Left forelimb (tissue), 1 donor: ENCODE measurements at places on chromosomes 7 and 10.

- DNase-seq: no peak
Measured at GRCh38 chr7:131767591-131767990, 211.2 kb upstream of the PODXL start.

GRCh38 chr10:130079614-130080460, 30.8 kb downstream of the C10orf143 start:
- no peak for DNase-seq

DNA sequence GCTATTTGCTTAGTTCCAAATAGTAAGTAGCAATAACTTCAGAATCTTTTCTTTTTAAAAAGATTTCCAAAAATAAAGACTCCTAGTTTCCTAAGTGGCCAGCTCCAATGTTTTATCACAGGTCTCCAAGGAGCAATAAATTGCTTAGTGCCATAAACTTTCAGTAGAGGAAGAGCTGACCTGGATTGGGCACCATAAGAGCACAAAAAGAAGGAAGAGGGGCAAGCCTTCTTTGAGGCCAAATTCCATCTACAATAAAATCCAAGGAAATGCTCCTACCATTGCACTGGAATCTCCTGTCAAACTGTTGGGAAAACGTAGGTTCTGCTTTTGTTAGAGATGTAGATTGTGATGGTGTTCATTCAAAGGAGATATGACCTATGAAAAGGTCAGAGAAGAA, 64.0 kb downstream of the DENND2A start:
- no peak for DNase-seq

DNA sequence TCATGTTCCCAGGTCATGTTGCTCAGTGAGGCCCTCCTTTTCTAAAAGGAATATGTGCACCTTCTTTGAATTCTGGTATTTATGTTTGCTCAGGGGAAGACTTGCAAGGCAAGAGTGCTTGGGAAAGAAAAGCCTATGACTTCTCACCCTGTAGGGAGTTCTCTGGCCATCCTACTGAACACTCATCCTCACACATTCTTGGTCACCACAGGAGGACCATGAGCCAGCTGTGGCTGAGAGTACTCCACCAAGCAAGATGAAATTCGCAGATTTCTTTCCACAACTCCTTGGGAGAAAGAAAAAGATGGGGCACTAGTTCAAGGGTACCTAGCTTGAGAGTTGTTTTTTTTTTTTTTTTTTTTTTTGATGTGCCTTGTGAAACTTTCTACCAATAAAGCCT, 179.6 kb downstream of the FZD1 start:
- DNase-seq: no peak

DNA sequence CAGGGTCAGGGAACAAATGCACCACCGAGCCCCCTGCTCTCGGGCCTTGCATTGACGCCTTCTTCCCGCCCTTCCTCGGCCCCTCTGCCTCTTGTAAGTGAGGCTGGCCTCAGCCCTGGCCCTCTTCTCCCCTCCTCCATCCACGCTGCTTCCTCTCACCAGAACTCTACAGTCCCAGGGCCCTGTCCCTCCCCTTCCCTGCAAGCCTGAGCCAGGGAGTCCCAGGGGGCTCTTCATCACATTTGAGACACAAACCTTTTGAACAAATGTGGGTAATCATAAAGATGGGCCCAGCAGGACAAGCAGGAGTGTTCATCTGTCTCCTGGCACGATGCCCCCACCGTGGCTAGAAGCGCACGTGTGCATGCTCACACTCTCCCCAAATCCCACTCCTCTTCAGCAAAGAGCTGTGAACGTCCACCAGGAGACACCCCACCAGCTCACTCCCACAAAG, 57.7 kb downstream of the SLIT1 start:
- DNase-seq: no peak

DNA sequence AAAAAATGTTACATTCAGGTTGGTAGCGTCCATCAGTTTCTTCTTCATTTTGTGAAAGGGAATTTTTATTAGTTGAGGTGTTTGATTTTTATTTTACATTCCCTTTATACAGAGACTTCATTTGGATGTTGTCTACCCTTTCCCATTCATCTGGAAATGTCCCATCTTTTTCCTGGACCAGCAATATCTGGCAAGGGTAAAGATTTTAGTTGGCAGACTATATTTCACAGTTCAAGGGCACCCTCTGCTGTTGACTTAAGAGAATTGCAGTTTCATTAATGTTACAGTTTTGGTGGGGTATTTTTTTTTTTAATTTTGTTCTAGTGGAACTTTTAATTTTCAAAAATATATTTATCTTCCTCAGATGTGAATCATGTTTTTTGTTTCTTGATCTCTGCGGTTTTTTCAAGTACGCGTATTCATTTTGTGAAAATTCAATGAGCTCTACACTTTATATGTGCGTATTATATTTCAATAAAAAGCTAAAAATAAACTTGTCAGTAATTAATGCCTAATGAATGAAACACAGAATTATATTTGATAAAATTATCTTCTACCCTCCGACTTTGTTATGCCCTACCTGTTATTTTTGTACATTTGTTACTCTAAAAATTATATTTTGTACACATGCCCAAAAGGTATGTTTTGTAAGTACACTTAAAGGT, 97.9 kb upstream of the KLF14 start:
- DNase-seq: no peak

DNA sequence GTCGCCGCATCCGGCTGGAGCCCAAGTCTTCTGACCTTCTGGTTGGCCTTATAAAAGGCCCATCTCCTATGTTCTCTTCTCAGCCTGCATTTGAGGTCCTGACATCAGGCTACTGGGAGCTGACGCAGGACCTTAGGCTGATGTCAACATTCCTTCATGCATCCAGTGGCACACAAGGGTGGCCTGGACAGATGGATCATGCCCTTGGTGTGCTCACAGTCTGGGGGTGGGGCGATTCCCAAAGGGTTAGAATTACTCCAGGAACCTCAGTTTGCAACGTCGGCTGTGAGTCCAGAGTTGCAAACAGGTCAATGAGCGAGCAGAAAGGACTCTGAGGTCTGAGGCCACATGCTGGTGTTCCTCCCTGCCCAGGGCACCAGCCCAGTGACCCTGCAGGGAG, 8.2 kb upstream of the CLIP2 start:
- no peak for DNase-seq

- DNase-seq: no peak
Measured at GRCh38 chr7:120989257-120990220, 1.0 kb downstream of the CPED1 start.

GRCh38 chr7:46537191-46537905, 616.3 kb upstream of the IGFBP3 start:
- DNase-seq: no peak
